Calu3 (cell line): ENCODE measurements at places on chromosomes 7 and 10. TPM values are rescaled to one million over a fixed set of nuclear protein-coding genes. Genes with fewer than 3 reads are reported as not detected.

DNA sequence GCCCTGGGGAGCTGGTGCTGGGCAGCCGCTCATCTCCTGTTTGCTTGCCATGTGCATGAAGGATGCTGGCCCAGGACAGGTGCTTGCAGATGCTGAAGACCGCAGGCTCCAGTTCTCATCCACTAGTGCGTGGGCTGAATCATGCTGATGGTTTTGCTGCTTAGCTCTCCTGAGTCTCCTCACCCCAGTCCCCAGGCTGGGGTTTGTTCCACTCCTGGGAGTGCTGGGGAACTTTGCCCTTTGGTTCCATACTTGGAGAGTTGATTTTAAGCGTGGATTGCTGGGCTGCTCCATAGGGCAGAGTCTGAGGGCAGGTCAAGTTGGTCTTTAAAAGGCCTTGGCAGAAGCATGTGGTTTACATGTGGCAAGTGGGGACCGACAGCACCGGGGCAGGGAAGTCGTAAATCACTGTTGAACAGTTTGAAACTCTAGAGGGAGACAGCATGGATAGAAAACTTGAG, 9.1 kb downstream of the DYNC2I1 start:
- no peak for DNase-seq

GRCh38 chr7:81197266-81197665, 278.4 kb upstream of the SEMA3C start:
- DNase-seq: no peak

Gene MSMB
- total RNA-seq: 2.4 and 7.4 TPM in 2 replicates

Gene OR2A5
- not detected in 2 replicates for total RNA-seq

Gene ADARB2
- total RNA-seq: not detected in 2 replicates

Gene SLC29A4
- 1.9 and 2.5 TPM in 2 replicates for total RNA-seq

DNA sequence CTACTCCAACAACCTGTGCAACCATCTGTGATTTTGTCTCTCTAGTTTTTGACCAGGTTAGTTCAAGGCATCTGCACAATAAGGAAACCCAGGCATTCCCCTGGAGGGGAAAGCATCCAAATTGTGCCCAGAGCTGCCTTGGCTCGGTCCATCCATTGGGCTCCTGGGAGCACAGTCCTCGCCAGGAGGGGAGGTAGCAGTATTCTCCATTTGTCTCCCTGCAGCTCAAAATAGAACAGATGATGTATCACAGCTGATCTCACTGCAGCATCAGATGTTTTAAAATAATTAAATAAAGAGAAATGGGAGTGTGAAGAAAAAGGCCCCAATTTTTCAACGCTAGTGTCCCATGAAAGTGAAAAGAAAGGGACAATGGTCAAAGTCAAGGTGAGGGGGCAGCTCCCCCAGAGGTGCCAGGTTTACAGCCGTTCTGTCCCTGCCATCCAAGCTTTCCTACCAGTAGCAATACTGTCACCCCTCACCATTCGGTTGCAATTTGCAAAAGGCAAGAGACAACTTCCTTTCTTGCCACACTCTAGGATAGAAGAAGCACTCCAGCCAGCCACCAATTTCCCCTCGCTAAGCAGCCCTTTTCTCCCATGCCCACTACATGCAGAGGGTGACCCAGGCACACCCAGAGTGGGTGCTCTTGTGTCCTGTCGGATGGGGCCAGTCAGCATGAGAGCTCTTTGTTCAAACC, 43.7 kb downstream of the KCNMA1 start:
- DNase-seq: no peak

Gene PTN
- total RNA-seq: 0.35 and 0.54 TPM in 2 replicates

Gene C10orf95
- 0.57 and 0.59 TPM in 2 replicates for total RNA-seq

DNA sequence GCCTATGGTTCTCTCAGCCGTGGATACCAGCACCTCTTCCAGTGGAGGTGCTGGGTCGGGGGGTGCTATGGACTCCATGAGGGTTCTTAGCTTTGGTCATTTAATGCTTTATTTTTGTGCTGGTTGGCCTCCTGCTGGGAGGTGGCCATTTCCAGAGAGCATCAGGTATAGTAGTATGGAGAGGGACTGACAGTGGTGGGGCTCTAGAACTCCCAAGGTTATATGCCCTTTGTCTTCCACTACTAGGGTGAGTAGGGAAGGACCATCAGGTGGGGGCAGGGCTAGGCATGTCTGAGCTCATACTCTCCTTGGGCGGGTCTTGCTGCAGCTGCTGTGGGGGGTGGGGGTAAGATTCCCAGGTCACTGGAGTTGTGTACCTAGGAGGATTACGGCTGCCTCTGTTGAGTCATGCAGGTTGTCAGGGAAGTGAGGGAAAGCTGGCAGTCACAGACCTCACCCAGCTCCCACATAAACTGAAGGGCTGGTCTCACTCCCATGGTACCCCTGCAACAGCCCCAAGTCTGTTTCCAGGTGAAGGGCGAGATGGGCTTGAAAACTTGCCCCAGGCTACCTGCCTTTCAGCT, 763.2 kb upstream of the LRRTM3 start:
- DNase-seq: no peak

Gene ELOVL3
- 0.27 and 0.35 TPM in 2 replicates for total RNA-seq

Gene EPHA1
- total RNA-seq: 21.6 and 23.6 TPM in 2 replicates

Gene CHN2
- 9.7 and 12.4 TPM in 2 replicates for total RNA-seq

Gene ITGA8
- total RNA-seq: not detected in 2 replicates

- no peak for DNase-seq
These were observed 19.3 kb downstream of the GFRA1 start for GRCh38 chr10:116253716-116254115.

DNA sequence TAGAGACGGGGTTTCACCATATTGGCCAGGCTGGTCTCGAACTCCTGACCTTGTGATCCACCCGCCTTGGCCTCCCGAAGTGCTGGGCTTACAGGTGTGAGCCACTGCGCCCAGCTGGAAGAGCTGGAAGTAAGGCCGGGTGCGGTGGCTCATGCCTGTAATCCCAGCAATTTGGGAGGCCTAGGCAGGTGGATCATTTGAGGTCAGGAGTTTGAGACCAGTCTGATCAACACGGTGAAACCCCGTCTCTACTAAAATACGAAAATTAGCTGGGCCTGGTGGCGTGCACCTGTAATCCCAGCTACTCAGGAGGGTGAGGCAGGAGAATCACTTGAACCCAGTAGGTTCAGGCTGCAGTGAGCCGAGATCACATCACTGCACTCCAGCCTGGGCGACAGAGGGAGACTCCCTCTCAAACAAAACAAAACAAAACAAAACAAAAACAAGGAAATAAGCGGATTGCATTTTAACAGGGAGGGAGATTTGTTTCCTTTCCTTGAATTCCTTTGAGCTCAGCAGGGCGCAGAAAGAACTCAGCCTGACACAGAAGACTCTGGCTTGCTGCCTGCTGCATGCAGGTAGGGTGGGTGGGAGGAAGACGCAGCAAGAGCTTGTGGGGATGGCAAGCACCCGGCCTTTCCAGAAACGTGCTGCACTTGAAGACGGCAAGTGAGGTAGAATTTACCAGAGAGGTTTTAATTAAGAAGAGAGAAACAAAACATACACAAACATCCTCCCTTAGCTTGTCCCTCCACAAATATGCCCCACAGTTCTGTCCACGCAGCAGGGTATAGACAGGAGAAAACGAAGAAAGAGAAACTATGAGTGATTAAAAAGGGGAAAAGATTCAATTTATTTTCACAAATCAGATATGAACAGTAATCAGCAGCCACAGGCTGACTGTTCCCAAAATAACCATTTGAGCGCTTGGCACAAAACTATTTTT, 148.0 kb downstream of the RNF216 start:
- DNase-seq: no peak

DNA sequence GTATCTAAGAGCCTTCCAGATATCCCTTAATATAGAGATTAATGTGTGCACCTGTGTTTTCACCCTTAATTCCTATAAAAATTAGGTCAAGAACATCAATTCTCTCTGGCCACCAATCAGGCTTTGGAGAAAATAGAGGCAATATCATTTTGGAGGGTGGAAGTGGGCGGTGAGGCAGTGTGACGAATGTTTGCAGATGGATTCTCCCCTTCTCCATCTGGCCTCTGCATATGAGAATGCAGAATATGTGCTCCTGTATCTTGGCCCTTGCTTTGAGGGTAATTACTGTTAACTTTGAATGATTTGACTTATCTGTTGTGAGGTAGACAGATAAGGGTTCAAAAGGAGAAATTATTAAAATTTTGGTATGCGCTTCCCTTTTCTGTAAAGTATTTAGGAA, 304.0 kb upstream of the NPSR1 start:
- DNase-seq: no peak

Gene EPDR1
- total RNA-seq: 51.8 and 60.5 TPM in 2 replicates

Gene OR2A42
- not detected in 2 replicates for total RNA-seq

GRCh38 chr10:49327036-49327813, 28.3 kb downstream of the C10orf71 start:
- no peak for DNase-seq
